ENCODE measurements at places on chromosomes 6 and 20. TPM values are rescaled to one million over a fixed set of nuclear protein-coding genes. Genes with fewer than 3 reads are reported as not detected.
A peak's percentile ranks its signal among the peaks of the same experiment; 100 is the strongest.

The ACTL10 gene
- total RNA-seq: 0.77 TPM

The SLC22A23 gene
- 31.5 TPM for total RNA-seq

GRCh38 chr20:48619126-48620101 is 208.4 kb downstream of the PREX1 start:
- DNase-seq: no peak
- peaks cover 31% of the 10 kb centered on the region for H3K4me1 ChIP-seq
- peaks cover 17% of the 10 kb centered on the region for H3K36me3 ChIP-seq
- no peak overlapping the region for H3K4me3 ChIP-seq
- H3K27me3 ChIP-seq: no peaks in the 10 kb centered on the region
- peak overlapping the region; percentile 29 for H3K27ac ChIP-seq

DNA sequence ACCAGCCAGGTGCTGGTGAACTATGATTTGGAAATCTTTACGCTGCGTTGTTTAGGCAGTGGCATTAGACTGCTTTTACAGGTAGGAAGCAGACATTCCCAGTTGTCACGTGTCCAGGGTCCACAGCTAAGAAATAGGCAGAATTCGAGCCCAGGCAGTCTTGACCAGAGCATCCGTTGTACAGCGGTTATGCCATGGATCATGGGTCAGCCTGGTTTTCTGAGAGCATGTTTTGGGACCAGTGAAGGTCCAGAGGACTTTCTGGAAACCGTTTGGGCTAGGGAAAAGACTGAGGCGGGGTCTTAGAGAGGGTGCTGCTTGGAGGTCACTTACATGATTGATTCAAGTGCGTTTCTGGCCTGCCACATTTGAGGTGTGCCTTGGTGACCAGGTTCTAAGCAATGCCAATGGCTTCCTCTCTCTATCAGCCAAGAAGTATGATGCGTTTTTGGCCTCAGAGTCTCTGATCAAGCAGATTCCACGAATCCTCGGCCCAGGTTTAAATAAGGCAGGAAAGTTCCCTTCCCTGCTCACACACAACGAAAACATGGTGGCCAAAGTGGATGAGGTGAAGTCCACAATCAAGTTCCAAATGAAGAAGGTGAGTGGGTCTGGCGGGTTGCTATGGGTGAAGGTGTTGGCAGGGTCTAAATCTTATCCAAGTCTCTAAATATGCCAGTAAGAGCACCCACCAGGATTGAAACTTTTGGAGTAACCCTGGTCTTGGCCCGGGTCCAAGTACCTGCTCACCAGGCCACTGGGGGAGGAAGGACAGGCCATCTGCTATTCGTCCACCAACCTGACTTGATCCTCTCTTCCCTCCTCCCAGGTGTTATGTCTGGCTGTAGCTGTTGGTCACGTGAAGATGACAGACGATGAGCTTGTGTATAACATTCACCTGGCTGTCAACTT is 1.8 kb downstream of the RPL10A start:
- no peaks in the 10 kb centered on the region for H3K27me3 ChIP-seq
- no peak for DNase-seq
- no peak overlapping the region for H3K27ac ChIP-seq
- peak overlapping the region; percentile 93 for H3K4me3 ChIP-seq

DNA sequence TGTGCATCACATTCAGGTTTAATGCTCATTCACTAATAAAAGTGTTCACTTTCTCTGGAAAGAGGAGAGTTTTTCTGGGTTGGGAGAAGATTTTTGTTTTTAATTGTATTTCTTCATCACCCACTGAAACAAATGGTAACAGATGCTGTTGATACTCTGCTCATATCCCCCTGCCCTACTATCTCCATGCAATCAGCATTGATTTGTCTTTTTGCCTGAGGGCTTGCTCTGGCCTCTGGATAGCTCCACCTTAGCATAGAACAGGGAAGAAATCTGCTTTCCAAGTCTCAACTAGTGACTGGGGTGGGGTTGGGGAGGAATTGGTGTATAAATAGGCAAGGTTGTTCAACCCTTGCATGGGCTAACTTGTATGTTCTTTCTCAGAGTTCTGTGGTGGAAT is 296.4 kb downstream of the KHDRBS2 start:
- no peaks in the 10 kb centered on the region for H3K27me3 ChIP-seq
- H3K36me3 ChIP-seq: no peaks in the 10 kb centered on the region
- H3K27ac ChIP-seq: no peak overlapping the region
- H3K4me1 ChIP-seq: no peaks in the 10 kb centered on the region
- no peak for DNase-seq
- no peak overlapping the region for H3K4me3 ChIP-seq

- H3K27ac ChIP-seq: no peak overlapping the region
- no peaks in the 10 kb centered on the region for H3K36me3 ChIP-seq
- no peak for DNase-seq
- no peak overlapping the region for H3K4me3 ChIP-seq
These were observed 193.9 kb upstream of the KCNG1 start for GRCh38 chr20:51216850-51217249.
